Inflammatory macrophage treated with lipopolysaccharide for 4 hours (primary cell): ENCODE measurements at places on chromosomes 5 and 9.
A peak's percentile ranks its signal among the peaks of the same experiment; 100 is the strongest.

DNA sequence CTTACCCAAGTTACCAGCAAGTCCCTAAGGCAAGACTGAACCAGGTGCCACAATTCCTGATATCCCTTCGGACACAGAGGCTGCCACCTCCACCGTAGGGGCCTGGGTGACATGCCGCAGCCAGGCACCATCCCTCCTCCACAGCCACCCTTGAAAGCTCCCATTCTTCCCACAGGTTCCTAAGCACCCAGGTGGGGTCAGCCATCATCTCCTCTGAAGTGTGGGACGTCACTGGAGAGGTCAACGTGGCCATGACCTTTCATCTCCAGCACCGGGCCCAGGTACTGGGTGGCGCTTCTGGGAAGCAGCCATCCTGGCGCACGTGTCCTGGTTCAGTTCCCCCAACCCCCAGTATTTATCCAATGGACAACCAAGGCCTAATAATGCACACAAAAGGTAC lies 8.2 kb downstream of the ADGRD2 start:
- DNase-seq = no peak

- DNase-seq = no peak
These were observed 121.9 kb upstream of the STK32A start for GRCh38 chr5:147112899-147113298.

DNA sequence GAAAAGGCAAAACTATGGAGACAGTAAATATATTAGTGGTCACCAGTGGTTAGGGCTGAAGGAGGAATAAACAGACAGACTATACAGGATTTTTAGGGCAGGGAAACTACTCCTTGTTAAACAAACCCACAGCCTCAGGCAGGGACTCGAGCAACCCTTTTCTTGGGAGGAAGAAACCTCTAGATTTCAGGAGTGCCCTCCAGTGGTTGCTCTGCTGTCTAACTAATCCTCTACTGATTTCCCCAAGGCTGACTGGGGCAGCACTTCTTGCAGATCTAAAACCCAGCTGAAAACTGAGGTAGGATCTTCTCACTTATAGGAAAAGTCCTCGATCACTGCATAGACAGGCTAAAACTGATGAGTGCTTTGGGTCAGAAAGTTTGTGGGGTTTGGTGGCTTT lies 176.8 kb downstream of the ISOC1 start:
- DNase-seq = no peak

GRCh38 chr9:124708633-124709291 lies 62.3 kb downstream of the NR6A1 start:
- DNase-seq = no peak

DNA sequence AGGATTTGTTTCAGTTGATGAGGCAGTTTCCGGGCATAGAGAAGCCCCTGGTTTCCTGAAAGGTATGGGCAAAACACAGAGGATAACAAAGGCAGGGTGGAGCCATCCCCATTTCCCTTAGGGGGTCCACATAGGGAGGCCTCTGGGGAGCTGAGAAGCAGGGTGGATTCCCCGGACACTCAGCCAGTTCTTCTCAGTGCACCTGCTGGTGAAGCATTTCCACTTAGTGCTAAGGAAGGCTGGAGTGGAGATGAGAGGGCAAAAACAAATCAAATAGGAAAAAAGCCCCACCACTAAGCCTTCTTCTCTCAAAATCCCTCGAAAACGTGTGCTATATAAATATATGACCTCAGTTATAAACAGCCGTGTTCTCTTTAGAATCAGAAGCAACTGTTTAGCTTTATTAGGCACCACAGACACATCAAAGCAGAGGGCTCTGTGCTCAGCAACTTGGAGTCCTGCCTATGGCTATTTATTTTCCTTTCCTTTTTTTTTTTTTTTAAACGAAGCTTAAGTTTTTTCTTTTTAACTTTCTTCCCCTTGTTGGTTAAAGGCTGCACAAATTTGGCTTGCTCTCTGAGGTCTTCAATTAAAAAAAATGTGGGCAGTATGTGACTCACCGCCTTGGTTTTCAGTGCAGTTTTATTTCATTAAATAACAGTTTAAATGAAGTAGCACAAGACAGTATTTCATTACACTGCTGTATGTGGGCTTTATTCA lies 67.7 kb downstream of the PRDM6 start:
- DNase-seq = no peak

DNA sequence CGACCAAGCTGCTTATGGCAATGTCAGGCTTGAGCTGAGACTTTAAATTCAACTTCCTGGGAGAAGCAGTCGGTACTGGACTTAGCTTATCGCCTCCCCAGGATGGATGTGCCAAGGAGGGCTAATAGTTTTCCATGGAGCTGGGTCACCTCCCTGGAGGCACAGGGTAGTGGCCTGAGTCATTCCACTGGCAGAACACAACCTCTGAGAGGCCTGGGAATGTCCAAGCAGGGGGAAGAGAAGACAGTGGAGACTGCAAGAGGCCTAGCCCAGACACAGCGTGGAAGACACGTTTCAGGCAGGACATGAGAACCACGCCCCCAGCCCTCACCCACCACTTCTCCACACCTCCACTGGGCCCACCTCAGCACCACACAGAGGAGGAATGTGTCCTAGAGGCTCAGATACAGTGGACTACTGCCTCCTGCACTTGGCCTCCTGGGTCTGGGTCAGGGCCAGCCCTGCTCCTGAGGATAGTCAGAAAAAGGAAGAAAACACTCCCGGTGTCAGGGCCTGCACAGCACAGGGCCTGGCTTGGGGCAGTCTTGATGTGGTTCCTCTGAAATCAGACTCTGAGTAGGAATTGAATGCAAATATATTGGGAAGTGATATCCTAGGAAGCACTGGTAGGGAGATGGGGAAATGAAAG lies 171.8 kb downstream of the FSTL4 start:
- no peak for DNase-seq

- no peak for DNase-seq
These were observed 84.2 kb upstream of the HRH2 start for GRCh38 chr5:175573493-175574269.

DNA sequence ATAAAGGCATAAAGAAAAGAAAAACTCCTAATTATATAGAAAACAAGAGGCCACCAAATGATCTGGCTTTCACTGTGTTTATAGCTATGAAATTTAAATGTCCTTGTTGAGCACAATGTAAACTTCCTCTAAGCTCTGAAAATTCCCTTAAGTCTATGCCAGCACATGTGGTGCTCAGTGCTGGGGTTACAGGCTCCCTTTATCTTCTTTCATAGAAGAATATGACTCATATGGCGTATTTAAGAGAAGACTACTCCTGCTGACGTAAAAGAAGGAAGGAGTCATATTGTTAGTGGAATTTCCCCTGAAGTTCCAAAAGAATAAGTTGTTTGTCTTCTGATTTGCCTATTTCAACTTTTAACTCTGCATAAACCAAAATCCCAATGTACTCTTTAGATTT lies 30.4 kb downstream of the RNF145 start:
- peak; percentile 97 for DNase-seq

DNA sequence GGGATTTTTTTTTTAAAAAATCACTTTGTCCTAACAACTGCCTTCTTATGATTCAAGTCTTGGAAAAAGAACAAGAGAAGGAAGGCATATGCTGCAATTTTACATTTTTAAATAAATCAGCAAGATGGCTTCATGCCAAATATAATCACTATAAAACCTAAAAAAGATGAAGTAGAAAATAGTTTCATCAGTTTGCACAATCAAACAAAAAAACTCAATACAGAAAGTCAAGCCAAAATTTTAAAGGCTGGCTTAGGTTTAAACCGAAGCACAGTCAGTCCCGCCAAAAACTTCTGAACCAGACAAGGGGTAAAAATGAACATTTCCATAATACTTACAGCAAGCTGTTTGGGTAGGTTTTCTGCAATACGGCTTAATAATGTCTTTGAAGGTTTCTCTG lies 57.3 kb downstream of the ZFR start:
- DNase-seq = no peak

DNA sequence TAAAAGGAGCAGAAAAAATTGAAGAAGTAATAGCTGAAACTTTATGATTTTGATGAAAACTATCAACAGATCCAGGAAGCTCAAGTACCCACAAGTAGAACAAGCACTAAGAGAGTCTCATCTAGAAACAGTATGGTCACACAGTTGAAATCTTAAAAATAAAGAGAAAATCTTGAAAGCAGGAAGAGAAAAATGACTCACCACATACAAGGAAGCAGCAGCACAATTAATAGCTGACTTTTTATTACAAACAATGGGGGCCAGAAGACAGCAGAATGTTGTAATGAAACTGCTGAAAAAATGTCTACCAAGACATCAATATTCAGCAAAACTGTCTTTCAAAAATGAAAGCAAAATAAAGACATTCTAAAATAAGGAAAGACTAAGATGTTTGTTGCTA lies 1108.3 kb upstream of the DMAC1 start:
- no peak for DNase-seq

GRCh38 chr5:132439521-132440089 lies 51.0 kb downstream of the IRF1 start:
- DNase-seq = peak; percentile 98

DNA sequence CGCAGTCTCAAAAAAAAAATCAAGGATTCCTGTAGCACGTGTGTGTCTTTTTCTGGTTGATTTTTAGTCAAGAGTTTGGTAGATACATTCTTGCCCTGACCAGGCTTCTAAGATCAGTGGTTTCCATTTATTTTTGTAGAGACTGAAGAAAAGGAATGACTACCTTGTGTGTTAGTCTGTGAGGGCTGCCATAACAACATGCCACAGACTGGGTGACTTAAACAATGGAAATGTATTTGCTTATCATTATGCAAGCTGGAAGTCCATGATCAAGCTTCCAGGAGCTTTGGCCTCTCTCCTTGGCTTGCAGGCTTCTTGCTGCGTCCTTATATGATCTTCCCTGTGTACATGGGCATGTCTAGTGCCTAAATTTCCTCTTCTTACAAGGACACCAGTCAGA lies 127.0 kb downstream of the CCDC192 start:
- no peak for DNase-seq
